Stimulated activated CD8-positive, alpha-beta memory T cell treated with anti-CD3 and anti-CD28 coated beads, Interleukin-7, amount 100 ng/mL, for 1 hour (primary cell): ENCODE measurements at places on chromosomes 12 and 14.

DNA sequence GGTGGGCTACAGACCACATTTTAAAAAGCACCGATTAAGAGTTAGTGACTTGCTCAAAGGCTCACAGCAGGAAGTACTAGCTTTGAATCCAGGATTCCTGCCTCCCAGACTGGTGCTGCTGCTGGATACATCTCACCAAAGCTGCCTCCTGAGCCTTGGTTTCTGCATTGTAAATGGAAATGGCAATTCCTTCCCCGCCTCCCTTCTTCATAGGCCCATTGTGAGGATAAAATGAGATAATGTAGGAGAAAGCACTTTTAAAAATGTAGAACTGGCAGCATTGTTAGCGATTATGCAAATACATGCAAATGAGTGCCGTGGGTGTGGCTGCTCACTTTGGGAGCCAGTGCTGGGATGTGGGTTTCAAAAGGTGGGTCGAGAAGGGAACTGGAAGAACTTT, 15.4 kb downstream of the PDE1B start:
- DNase-seq, result no peak

DNA sequence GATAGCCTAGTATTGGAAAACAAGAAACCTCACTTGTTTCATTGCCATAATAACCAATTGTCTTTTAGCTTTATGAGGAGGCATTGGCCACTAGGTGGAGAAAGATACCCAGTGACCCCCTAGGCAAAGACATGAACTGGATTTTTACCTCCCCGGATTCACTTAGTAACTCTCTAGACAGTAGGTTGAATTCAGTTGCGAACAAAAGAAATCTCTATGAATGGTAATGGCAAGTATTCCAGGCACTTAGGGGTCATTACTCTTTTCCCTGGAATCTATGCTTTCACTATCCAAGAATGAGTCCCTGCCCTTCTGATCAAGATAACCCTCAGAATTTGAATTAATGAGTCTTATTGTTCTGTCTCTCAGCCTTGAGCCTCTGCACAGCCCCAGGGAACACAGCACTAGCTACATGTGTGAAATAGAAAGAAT, 29.5 kb upstream of the RHOJ start:
- DNase-seq, result no peak

DNA sequence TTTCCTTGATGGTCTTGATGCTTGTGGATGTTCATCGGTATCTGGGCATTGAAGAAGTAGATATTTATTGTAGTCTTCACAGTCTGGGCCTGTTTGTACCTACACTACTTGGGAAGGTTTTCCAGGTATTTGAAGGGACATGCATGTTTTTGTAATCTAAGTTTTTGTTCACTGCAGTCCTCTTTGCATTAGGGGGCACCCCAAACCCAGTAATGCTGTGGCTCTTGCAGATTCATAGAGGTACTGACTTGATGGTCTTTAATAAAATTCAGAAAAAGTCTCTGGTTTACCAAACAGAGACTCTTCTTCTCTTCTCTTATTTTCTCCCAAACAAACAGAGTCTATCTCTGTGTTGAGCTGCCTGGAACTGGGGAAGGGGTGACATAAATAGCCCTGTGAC, 150.9 kb upstream of the SLC16A7 start:
- no peak for DNase-seq

DNA sequence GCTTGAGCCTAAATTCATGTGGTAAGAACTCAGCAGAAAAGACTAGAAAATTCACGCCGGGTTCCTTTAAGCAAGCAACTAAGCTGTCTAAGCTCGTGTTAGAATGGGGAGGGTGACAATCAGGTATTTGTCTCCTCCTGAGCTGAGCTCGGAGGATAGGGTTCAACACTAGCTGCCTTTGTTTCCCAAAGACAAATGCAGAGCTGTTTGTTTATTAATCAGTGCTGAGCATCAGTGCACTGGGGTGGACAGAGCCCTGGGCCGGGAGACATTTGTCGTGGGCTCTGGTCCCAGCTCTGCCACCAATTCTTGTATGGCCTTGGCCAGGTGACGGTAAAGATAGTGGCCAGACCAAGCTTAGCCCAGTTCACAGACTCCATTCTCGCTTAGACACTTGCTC, 43.7 kb downstream of the DEGS2 start:
- DNase-seq, result no peak

DNA sequence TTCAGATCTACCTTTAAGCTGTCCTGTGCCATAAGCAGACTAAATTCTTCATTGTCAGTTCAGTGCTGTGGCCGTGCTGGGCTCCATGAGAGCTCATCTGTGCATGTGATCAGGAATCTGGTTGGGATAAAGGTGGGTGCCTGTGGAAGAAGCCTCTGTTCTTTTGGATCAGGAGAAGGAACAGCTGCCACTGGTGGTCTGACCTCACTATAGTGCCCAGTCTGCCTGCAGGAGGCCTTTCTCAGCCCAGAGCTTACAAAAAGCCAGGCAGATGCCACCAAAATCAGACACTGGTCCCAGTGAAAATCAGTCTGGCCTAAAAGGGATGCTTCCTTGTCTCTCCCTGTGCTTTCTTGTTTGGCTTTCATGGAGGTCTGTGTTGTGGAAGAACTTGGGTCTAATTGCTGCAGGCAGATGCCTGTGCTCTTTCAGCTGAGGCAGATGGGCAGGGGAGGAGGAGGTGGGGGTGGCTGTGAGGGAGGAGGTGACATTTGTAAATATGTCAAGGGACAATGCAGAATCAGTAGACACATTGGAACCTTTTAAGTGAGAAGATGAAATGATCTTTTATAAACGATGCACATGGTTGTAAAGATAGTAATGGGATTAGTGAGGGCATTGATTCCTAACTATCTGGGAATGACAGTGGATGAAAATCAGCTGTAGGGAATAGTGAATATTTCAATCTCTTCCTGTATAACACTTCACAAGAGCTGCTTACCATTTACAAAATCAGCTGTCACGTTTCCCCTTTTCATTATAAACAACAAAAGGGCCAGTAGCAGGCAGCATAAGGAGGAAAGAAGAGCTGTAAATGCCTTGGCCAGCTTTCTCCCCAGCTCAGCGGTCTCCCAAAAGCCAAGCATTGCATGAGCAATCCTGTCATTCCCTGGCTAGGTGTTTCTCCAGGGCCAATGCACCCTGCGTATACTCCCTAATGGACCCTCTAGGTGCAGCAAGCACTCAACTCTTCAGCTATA, 44.6 kb downstream of the CACNA2D4 start:
- DNase-seq, result no peak
